ENCODE measurements at places on chromosomes 11 and 22.

DNA sequence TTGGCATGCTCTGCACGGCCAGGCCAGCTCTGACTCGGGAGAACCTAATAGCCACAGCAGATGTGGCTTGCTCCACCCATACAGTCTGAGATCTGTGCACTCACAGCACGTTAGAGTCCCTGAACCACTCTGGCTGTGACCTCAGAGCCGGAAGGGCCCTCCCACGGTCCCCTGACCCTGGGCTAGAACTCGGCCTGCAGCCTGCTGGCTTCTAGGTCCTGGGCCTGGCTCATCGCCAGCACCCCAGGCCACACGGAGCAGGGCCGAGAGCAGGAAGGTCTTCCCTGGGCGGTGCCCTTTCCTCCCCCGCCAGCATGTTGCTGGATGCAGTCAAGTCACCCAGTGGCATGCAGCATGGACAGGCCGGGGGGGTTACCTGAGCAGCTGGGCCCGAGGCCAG lies 35.3 kb upstream of the TTLL12 start:
- no peak for DNase-seq

GRCh38 chr11:31806928-31807798 lies 4.0 kb downstream of the PAX6 start:
- DNase-seq = peak; percentile 13

- DNase-seq = no peak
These were observed 2.1 kb upstream of the MTFP1 start for GRCh38 chr22:30423301-30423958.

DNA sequence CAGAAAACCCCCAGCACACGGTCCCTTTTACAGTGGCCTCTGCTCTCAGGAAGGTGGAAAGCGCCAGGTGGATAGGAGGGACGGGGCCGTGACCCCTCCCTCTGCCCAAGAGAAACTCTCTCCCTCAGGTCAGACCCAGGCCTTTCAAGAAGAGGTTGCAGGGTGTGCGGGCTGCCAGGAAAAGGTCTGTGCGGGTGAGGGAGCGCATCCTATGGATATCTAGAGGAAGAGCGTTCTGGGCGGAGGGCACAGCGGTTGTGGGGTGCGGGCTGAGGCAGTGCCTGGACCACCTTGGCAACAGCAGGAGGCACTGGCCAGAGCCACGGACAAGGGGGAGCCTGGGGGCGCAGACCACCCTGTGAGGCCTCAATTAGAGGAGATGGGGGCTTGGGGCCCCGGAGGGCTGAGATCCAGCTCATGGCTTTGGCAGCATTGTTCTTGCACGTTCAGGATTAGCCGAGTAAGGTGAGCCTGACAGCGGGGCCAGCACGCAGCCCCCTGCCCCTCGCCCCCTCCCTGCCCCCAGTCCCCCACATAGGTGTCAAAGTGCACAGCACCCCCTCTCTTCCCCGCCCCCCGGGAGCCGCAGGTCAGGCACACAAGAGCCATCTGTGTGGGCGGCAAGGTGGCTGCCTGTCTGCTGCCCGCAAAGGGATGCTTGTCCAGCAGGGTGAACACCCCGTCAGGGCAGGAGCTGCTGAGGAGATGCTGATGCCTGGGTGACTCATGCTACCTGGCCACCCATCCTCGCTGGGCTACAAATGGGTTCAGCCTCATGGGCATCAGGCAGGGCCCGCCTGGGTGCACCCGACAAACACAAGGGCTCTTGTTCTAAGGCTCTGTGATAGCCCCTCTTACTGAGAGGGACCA lies 92.8 kb upstream of the KCNQ1OT1 start:
- DNase-seq = no peak

DNA sequence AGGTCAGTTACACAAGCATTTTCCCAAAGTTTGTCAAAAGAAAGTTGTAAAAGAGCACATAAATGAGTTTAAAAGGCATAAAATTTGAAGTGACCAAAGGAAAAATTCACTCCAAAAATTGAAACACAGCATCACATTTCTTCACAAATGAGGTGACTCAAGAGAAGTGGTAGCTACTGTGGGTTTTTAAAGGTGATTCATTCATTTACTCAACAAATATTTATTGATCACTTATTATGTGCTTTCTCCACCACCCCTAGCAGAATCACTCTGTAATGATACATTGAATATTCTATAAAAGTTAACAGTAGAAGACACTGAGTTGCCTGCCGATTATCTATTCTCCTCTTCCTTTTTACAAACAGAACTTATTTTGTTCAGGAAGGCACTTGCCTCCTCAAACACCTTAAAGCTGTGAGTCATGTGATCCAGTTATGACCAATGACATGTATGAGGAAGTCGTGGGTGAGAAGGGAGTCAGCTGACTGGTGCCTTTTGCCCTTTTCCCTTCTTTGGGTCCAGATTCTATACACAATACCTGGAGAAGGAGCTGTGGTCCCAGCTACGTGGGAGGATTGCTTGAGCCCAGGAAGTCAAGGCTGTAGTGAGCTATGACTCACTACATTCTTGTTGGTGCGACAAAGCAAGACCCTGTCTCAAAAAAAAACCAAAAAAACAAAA lies 67.7 kb upstream of the CLNS1A start:
- DNase-seq = peak; percentile 73

- no peak for DNase-seq
These were observed 339.9 kb upstream of the KIRREL3 start for GRCh38 chr11:127340438-127340837.

GRCh38 chr11:132704781-132705375 lies 827.4 kb downstream of the OPCML start:
- no peak for DNase-seq

GRCh38 chr22:44729391-44730021 lies 22.9 kb upstream of the ARHGAP8 start:
- peak; percentile 45 for DNase-seq

GRCh38 chr22:35601013-35601580 lies 16.0 kb downstream of the MB start:
- no peak for DNase-seq

- DNase-seq = peak; percentile 96
These were observed 27.7 kb downstream of the CD44 start for GRCh38 chr11:35166369-35167360.

DNA sequence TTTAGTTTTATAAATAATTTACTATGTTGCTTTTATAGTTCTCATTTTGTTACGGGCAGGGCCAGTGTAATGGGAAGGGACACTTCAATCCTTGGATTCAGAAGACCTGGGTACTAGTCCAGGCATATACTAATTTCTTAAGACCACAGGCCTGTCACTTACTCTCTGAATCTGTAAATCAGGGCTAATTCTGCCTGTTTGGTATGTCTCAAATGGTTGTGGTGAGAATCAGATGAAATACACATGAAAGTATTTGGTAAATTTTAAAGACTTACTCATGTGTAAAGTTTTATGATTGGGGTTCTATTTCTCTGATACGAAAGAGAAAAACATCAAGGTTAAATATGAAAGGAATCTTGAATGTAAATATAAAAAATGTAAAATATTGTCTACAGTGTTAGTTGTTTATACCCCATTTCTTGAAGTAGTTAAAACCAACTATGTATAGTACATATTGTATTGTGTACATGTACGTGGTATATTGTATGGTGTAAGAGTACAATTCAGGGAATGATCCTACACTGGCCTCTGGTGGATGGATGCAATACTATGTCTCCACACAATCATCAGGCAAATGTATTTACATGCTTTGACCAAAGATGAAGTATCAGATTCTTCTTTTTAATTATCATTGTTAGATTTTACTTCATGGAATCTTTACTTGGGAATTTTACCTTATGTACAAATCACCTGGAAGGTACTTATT lies 24.5 kb upstream of the RAG2 start:
- peak; percentile 52 for DNase-seq

DNA sequence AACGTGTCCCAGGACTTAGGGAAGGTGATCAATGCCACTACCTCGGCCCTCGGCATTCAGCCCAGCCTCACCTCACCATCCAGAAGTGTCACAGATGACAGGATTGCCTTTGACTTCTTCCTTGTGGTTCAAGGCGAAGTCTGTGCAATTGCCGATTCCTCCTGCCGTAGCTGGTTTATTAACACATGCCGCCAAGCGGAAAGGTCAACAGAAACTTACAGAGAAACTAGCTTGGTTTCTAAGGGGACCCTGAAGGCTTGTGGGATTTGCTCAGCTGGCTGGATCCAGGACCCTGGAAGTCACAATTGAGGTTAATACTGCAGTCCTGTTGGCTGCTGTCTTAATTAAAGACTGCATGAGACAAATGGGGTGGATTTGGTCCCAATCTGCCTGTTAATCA lies 65.6 kb downstream of the SHANK2 start:
- no peak for DNase-seq

- no peak for DNase-seq
These were observed 51.4 kb upstream of the CRYBB3 start for GRCh38 chr22:25148149-25148691.

DNA sequence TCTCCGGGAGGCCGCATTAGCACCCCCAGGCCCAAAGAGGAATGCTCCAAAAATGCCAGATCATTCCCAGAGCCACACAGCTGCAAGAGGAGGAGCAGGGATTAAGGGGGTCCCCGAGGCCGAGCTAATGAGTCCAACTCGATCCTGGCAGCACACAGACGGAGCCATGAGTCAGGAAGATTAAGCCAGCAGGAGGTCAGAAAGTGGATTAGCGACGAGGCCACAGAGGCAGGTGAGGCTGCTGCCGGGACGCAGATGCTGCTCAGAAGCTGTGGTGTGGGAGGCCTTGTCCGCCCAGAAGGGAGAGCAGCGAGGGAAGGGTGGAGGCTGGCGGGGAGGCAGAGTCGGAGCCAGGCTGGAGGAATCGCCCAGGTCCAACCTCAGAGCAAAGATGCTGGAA lies 120.5 kb downstream of the SHANK2 start:
- no peak for DNase-seq

GRCh38 chr11:60064111-60064510 lies 7.6 kb downstream of the MS4A3 start:
- DNase-seq = no peak

GRCh38 chr11:79525257-79525656 lies 84.4 kb upstream of the TENM4 start:
- no peak for DNase-seq

- peak; percentile 98 for DNase-seq
These were observed 242.6 kb upstream of the FAT3 start for GRCh38 chr11:91981995-91982394.

GRCh38 chr11:116366980-116367645 lies 405.7 kb downstream of the BUD13 start:
- peak; percentile 4 for DNase-seq

DNA sequence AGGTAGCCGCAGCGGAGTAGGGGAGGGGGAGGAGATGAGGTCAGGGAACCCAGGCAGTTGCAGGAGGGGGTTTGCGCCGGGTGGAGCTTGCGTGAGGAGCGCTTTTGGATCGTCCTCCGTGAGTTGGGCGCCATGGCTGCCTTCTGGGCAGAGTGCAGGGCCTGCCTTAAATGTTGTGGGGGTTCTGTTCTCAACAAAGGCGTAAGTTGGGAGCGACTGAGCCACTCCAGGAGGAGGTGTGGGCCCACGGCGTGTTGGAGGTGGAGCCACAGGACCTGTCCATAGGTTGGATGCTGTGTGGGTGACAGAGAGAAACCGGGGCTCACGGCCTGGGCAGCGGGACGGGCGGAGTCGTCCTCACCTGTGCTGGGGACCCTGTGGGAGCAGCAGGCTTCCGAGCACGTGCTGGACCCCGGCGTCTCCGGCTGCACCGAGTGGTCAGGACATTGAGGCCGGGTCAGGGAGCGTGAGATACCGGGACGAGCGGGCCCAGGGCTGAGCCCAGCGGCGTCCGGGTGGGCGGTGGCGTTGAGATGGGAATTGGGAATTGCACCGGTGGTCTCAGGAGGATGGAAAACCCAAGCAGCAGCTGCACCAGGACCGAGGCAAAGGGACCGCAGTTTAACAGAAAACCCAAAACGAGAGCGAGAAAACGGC lies 977 bp upstream of the PGGHG start:
- no peak for DNase-seq

- peak; percentile 83 for DNase-seq
These were observed 43.6 kb downstream of the CACNG2 start for GRCh38 chr22:36659762-36660509.

DNA sequence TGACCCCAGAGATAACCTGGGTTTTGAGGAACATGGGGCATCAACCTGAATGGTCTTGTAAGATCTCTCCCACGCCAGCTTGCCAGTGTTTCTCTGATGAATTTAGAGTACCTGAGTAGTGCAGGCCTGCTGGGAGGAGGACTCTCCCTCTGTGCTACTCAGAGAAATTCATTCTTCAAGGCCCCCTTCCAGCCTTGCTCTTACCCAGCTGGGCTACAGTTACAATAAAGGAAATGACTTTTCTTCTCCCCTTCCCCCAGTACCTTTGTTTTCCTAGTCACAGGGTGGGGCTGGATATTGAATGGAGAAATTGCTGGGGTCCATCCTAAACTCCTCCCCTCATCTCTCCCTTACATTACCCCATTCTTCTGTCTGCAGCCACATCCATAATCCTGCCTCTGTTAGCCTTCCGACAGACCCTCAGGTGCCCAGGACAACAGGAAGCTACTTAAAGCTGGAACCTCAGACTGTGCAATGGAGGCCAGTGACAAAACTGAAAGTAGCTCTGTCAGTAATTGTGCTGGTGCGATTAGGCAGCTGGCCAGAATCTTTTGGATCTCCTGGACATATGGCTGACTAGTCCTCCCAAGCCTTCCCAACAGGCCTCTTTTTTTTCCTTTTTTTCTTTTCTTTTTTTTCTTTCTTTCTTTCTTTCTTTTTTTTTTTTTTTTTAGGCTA lies 17.4 kb downstream of the LIMK2 start:
- DNase-seq = peak; percentile 38
